ENCODE measurements at places on chromosomes 4 and X. TPM values are rescaled to one million over a fixed set of nuclear protein-coding genes. Genes with fewer than 3 reads are reported as not detected.

The CXCL1 gene
- polyA plus RNA-seq: 1.2 TPM

The MAGEA2 gene
- polyA plus RNA-seq: not detected

The CXorf49 gene
- polyA plus RNA-seq: not detected

The CPE gene
- polyA plus RNA-seq: 10.3 TPM

The DMP1 gene
- polyA plus RNA-seq: 0.01 TPM
